Neural crest cell (in vitro differentiated cells): ENCODE measurements at places on chromosomes 7 and 10. TPM values are rescaled to one million over a fixed set of nuclear protein-coding genes. Genes with fewer than 3 reads are reported as not detected.
A peak's percentile ranks its signal among the peaks of the same experiment; 100 is the strongest.

Gene SEMA3C
- total RNA-seq = 36.6 and 36.9 TPM in 2 replicates

Gene IKZF5
- 12.1 and 14.1 TPM in 2 replicates for total RNA-seq

DNA sequence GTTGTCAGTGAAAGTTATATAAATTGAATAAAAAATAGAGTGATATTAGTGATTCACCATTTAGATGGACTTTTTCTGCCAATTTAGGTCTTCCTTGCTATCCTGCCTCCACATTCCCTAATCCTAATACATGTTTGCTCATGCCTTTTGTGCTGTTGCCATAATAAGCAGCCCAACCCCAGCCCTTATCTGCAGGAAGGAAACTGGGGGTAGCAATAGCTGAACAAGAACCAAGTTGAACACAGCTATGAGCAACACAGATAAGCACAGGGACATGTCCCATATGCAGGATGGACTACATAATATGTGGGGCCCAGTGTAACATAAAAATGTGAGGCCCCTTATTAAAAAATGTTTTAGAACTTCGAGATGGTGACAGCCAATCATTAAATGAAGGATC, 91.2 kb upstream of the AHR start:
- no peak overlapping the region for H3K27ac ChIP-seq
- H3K36me3 ChIP-seq = no peaks in the 10 kb centered on the region
- no peak overlapping the region for H3K4me3 ChIP-seq
- no peak for DNase-seq
- H3K4me1 ChIP-seq = no peaks in the 10 kb centered on the region

GRCh38 chr7:55965100-55965470, 700 bp downstream of the NIPSNAP2 start:
- peak overlapping the region; percentile 92 for H3K4me3 ChIP-seq
- DNase-seq = no peak
- peak overlapping the region; percentile 20 for H3K27ac ChIP-seq

DNA sequence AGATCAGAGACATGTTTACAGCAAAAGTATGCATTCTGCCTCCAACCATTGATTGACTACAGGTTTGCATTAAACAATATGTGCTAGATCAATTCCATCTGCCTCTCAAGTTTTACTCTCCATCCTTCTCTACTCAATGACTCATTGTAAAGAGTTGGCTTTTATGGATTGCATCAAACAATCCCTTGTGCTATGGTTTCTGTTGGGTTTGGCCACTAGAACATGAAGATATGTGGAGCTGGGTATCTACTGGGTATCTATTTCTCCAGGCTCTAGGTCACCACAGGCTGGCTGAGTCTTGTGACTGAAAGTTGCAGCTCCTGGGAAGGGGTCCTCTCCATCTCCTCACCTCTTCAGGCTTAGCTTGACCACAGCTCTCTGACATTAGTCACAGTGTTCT, 204.7 kb downstream of the DGKI start:
- no peak for DNase-seq
- H3K4me3 ChIP-seq = no peak overlapping the region
- H3K27ac ChIP-seq = no peak overlapping the region
- no peaks in the 10 kb centered on the region for H3K4me1 ChIP-seq
- H3K36me3 ChIP-seq = no peaks in the 10 kb centered on the region
